Amniotic epithelial cell (primary cell): ENCODE measurements at places on chromosomes 3 and 15.

- DNase-seq = no peak
Observed at GRCh38 chr3:160437083-160437455, 12.5 kb downstream of the TRIM59 start.

- DNase-seq = peak; percentile 40
Observed at GRCh38 chr3:82087958-82088357, 326.5 kb upstream of the GBE1 start.

DNA sequence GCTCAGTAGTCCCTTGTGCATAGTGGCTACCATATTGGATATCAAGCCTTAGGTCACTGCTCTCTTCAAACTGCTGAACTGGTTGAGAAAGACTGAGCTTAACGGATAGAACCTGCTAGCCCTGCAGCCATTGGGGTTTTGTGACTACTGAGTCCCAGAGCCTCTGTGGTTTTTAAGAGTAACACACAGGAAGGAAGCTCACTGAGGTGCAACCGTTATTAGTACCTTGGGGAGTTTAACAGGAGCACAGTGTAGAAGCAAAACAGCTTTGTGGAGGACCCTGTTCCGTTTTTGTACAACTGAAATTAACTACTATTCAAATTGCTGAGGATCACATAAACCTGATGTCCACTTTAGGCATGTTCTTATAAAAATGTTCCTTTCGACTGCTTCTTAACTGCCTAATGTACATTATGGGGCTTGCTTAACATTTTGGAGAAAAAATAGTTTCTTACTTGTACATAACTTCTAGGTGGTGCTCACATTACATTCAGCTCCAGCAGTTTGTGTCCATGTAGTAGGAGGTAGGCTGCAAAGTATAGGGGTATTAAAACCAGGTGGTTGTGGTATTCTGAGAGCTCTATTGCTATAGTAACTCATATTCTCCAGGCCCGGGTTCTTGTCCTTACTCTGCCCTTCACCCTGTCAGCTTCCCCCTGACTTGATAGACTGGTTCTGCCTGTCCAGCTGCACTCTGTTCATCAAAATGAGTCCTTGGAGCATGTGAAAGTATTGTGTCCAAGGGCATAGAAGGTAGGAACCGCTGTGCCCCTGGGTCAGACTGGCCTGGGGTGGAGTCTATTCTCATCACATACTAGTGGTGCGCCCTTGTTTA, 17.3 kb downstream of the PXK start:
- DNase-seq = no peak

GRCh38 chr3:66592016-66592761, 91.4 kb upstream of the LRIG1 start:
- no peak for DNase-seq

GRCh38 chr3:74165211-74165610, 449.2 kb downstream of the CNTN3 start:
- no peak for DNase-seq

GRCh38 chr3:52568069-52568468, 31.7 kb downstream of the UQCC5 start:
- no peak for DNase-seq

DNA sequence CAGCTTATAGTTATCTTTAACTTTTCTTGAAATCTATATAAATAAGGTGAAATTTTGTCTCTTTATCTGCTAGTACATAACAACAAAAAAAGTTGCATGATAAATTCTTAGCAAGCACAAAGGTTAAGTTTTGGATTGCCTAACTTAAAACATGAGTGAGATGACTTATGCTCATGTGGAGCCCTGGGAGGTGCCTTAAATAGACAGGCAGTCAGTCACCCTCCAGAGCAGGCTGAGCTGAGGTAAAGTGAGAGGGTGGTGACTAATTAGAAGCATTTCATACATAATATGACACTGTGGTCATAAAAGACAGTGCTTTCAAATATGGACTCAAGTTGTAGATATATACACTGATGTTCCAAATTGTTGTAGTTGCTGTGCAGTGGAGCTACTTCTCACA, 14.6 kb upstream of the MME start:
- peak; percentile 94 for DNase-seq

DNA sequence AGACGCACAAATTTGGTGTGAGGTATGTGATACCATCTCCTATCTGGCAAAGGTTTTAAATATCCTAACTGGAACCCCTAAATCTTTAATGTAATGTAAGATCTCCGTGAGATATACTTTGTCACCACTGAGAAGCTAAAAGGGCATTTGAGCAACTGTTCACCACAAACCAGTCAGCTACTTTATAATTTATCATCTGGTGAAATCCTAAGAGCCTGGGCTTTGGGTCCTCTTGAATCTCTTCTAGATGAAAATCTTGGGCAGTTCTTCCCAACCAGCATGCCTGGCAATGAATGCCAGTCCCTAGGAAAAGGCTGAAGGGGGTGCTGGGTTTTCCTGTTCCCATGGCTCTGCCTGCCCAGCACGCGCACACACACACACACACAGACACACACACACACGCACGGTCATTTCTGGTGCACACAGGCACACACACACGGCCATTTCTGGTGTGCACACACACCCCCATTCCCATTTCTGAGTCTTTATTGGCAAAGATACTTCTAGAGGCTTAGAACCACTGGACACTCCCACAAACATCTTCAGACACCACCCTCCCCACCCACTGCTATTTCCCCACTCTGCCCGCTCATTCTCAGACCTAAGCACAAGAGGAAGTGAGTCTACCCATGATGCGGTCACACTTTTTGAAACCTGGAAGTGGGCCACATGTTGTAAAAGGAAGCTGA, 72.6 kb downstream of the MYO1E start:
- peak; percentile 99 for DNase-seq

DNA sequence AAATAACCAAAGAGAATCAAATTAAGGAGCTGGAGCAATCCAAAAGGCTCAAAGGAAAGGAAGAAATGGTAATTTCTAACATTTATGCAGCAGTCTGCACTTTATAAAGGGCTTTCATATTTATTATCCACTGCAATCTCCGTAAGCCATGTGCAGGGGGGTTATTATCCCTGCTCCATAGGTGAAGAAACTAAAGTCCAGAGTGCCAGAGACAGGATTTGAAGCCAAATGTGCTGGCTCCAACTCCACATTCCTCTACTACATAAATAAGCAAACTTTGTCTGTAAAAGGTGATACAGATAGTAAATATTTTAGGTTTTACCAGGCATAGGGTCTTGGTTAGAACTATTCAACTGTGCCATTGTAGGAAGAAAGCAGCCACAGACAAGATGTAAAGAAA, 221.4 kb downstream of the MINAR1 start:
- no peak for DNase-seq

- DNase-seq = no peak
Observed at GRCh38 chr15:66187271-66187670, 66.3 kb downstream of the MEGF11 start.

DNA sequence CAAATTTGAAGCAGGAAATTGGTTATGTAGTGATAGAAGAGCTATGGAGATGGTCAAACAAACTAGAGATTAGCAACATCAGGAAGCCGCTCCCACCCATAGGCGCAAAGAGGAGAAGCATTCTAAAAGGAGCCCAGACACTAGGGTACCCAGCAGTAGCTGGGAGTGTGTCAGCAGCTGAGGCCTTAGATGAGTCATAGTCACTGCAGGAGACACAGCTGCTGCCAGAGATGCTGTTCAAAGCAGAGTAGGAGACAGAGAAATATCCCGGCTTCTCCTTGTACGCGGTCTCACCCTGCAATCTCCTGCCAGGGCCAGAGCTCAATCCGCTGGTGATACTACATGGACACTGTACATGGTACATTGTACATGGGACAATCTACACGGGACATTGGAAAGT, 61.9 kb downstream of the VGLL3 start:
- peak; percentile 48 for DNase-seq
